Fibroblast of pulmonary artery (primary cell): ENCODE measurements at places on chromosomes 13 and 19.

DNA sequence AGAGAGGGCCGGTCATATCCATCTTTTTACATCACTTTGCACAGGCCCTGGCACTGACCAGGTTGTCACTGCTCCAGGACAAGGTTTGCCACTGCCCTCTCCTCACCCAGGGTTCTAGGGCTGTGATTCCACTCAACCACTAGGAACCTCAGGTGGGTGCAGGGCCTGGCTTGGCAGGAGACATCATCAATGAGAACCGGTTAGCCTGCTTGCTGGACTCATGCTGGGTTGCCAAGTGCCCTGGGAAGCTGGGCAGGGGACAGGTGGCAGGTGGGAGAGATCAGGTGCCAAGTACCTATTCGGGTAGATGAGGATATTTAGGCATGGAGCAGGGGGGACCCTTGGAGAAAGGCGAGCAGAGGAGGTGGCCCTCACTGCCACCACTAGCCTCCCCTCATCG is 4.2 kb upstream of the CERS4 start:
- no peak for DNase-seq

GRCh38 chr13:109712124-109712722 is 74.2 kb downstream of the IRS2 start:
- DNase-seq = no peak

DNA sequence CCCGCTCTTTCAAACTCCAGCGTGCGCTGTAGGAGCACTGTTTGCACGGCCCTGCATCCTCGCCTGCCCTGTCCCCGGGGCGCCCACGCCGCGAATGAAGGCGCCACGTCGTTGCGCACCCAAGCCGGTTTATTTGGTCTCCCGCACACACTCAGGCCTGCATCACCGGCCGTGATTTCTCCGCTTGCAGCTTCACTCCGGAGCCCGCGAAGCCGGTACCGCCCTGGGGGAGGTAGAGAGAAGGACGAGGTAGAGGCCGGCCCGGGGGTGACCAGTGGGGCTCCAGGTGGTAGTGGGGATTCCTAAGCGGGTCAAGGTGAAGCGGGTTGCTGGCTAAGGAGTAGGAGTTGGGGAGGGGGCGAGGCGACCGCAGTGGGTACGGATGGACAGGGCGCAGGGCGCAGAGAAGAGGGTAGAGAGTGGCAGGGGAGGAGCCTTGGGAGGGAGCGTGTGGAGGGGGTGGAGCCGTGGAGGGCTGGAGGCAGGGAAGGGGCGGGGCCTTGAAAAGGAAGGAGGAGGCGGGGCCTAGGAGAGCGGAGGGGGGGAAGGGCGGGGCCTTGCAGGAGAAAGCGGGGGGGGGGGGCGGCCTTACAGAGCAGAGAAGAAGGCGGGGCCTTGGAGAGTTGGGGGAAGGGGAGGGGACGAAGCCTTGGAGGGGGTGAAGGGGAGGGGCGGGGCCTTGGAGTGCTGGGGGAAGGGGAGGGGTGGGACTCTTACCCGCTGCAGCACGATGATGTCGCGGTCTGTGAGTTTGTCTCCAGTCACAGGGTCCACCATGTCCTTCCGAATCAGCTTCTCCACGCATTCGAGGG is 24.6 kb downstream of the NOSIP start:
- DNase-seq = peak; percentile 29

DNA sequence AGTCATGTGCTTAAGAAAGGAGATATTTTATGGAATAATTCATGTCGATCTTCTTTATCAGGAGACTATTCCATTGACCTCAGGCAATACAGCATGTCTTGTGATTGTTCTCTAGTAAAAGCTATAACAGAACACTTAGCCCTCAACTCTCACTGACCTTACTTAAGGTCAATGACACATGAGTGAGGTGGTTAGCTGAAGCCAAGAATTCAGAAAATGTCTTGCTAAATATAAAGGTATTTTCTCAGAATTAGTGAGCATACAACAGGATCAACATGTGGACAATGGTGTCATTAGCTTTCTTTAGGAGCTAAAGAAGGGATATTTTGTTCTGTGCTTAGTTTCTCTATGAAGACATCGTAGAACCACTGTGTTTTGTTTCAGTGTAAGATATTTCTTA is 1730.4 kb upstream of the SLC10A2 start:
- DNase-seq = no peak

- DNase-seq = no peak
Observed at GRCh38 chr13:72639377-72639776, 88.1 kb downstream of the MZT1 start.

GRCh38 chr13:97460004-97460775 is 26.2 kb downstream of the RAP2A start:
- DNase-seq = peak; percentile 40

DNA sequence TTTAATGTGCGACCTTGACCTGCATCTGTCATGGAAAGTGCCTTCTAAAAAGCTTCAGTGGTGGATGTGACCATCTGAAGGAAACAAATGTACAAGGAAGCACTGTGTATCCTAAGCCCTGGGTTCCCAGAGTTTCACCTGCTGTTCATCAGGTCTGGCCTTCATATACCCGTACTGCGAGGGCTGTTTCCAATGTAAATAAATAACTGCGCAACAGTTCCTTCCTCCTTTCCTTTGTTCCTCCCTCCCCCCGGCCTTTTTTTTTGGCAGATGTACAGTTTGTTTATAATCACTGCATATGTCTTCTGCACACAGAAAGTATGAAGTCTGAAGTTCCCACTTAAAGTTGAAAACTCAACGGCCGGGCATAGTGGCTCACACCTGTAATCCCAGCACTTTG is 5.2 kb downstream of the FAAP24 start:
- peak; percentile 24 for DNase-seq

GRCh38 chr13:99258210-99258860 is at the start of gene GPR18:
GPR18 (minus strand) TSS chr13:99258379; CDS start chr13:99255872, 2,507 bp downstream.
- DNase-seq = no peak

DNA sequence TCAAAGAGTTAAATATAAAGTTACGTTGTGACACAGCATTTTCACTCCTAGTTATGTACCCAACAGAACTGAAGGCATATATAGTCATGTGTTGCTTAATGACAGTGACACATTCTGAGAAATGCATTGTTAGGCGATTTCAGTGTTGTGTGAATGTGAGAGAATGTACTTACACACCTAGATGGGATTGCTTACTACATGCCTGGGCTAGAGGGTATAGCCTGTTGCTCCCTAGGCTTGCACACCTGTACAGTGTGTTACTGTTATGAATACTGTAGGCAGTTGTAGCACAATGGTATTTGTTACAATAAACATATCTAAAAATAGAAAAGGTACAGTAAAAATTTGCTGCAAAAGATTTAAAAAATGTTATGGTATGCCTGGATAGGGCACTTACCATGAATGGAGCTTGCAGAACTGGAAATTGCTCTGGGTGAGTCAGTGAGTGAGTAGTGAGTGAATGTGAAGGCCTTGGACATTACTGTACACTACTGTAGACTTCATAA is 89.2 kb downstream of the DHRS12 start:
- DNase-seq = peak; percentile 34

DNA sequence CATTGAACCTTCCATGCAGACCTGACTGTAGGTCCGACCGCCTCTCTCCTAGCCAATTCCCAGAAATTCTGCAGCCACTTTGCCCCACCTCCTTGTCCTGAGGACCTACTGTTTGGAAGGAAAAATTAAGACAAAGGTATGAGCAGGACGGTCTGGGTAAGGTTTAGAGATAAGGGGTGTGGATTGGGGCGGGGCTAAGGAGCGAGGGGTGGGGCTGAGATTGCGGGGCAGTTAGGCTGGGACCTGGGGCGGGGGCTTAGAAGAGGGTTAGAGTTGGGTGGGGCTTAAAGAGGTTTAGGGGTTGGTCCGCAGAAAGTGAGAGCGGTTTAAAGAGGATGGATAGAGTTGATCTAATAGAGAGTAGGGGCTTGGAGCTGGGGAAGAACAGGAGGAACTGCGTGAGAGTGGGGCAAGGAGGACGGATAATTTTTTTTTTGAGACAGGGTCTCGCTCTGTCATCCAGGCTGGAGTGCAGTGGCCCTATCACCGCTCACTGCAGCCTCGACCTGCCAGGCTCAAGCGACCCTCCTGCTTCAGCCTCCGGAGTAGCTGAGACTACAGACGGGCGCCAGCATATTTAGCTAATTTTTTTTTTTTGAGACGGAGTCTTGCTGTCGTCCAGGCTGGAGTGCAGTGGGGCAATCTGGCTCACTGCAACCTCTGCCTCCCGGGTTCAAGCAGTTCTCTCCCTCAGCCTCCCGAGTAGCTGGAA is 1.7 kb upstream of the ZNF865 start:
- DNase-seq = no peak

GRCh38 chr19:1762243-1763117 is 9.2 kb downstream of the ONECUT3 start:
- DNase-seq = no peak

DNA sequence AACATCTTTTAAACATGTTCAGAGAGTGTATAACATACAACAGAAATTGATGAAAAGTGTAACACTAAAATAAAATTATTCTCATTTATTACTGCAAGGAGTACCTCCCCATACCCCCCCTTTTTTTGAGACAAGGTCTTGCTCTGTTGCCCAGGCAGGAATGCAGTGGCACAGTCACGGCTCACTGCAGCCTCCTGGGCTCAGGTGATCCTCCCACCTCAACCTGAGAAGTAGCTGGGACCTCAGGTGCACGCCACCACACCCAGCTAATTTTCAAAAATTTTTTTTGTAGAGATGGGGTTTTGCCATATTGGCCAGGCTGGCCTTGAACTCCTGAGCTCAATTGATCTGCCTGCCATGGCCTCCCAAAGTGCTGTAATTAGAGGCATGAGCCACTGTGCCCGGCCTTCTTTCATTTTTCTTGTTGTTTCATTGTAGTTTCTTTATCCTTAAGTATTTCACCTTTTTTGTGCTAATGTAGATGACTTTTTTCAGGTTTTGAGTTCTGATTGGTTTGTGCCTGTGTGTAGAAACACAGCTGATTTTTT is 28.3 kb downstream of the GATAD2A start:
- DNase-seq = no peak

DNA sequence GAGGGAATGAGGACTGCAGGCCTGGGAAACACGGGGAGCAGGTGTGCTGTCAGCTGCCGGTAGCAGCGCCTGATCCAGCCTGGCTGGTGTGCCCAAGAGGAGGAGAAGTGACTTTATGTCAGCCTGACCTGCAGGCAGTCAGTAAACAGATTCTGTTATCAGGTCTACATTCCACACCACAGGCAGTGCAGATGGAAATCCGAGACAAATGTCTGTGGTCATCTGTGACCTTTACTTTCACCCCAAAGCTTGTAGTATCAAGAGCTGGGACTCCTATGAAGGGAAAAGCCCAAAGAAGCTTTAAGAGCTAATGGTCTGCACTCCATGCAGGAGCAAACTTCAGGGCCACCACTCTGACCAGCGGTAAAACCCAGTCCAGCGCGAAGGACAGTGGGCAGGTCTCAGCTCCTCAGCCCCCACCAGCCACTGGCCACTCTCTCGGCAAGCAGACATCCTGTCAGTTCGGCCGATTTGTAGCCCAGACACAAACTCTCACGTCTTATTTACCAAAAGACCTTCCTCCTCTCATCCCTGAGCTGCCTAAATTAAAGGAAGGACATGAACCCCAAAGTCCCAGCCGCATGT is 7.7 kb downstream of the EPS15L1 start:
- no peak for DNase-seq
